ENCODE measurements at places on chromosomes 3 and 15.

GRCh38 chr3:129553719-129554118 lies 10.7 kb downstream of the H1-8 start:
- no peak for DNase-seq

GRCh38 chr3:23574822-23575315 lies 230.9 kb upstream of the UBE2E1 start:
- DNase-seq = no peak

DNA sequence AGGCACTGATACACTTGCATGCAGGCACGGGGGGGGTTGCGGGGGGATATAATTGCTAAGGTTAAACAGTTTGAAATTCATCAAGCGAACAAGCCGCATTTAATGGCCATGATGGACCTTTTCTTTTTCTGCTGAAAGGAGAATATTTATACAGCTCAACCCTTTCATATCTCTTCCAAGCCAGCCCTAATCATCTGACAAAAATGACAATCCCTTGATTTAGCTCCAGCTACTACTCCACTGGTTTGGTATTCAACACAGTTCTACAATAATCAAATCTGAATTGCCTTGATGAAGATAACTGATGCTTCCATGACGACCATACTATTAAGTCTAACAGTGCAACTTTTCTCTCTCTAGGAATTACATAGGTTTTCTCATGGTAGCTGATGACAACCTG lies 374.9 kb downstream of the PLCL2 start:
- no peak for DNase-seq

DNA sequence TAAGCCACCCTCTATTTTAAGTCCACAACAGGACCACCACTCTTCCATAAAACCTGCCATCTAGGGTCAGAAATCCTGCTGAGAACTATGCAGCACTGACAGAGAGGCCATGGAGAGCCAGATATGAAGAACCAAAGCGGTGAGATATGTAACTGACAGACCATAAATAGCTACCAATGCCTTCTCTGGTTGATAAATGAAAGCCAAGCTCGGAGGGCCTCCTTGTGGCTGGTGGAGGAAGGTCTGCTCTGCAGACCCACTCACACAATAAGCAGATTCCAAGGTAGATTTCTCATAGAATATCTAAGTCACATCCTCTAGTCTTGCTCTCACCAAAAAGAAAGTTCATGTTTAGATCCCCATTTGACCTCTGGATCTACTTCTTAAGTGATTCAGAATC lies 38.9 kb downstream of the RYK start:
- peak; percentile 43 for DNase-seq

- DNase-seq = no peak
These were observed 7.8 kb upstream of the KIF7 start for GRCh38 chr15:89662893-89663626.

DNA sequence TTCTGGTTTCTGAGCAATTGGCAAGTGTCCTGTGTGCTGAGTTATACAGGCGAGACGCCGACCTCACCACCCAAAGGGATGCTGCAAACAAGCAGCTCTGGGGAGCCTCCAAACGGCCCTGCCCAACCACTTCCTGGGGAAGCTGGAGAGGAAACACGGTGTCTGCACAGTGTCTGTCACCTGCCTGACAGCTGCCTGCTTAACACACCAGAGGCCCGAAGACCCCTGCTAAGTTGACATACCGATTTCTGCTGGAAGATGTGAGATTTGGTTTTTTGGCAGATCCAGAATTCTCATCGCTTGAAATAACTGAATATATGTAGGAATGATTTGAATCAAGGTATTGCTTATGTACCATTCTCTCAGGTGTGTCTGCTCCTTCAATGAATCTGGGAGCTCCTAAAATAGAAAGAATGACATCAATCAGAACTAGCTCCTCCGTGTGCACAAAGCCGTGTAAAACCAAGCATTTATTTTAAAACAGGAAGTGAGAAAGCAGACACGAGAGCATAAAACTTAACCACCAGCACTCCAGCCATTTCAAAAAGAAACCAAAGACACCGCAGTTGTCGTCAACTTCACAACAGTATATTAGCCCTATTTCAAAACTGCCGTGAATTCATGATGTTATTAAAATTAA lies 27.2 kb downstream of the LRRC2 start:
- no peak for DNase-seq
